Activated CD4-positive, alpha-beta T cell treated with anti-CD3 and anti-CD28 coated beads for 4 hours (primary cell): ENCODE measurements at places on chromosomes 13 and 19.

- DNase-seq = no peak
Observed at GRCh38 chr19:21559444-21559843, 54.0 kb downstream of the ZNF429 start.

GRCh38 chr13:50200569-50200968, 185.3 kb downstream of the KCNRG start:
- no peak for DNase-seq

DNA sequence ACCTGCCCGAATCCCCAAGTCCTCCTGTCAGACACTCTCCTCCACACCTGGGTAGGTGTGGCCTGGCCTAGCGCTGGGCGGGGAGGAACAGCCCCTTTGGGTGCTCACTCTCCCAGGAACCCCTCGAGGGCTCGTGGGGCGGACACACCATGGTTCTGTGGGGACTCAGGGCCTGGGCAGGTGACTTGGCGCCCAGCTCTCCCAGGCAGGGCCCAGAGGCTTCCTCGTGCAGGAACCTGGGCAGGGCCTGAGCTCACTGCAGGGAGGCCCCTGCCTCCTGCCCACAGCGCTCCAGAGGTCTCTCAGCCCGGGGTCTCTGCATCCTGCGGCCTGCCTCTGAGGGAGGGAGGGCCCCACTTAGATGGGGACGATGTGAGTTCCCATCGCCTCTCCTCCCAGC, 11.9 kb downstream of the LSM4 start:
- DNase-seq = no peak

DNA sequence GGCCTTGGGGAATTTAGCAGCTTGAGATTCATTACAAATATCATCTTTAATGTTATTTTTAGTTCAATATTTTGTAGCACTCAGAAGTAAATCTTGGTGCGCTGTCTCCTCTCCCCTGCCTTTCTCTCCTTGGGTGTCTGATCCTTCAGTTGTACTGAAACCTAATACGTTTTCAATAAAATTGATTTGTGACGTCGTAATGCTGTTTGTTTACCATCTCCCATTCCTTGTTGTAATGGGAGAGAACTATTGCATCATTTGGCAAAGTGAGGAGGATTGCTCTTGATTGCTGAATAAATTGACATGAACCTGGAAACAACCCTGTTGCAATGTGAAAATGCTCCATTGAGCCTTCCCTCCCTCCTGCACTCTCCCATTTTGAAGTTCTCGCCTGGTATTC, 43.2 kb upstream of the TSHZ3 start:
- DNase-seq = no peak

DNA sequence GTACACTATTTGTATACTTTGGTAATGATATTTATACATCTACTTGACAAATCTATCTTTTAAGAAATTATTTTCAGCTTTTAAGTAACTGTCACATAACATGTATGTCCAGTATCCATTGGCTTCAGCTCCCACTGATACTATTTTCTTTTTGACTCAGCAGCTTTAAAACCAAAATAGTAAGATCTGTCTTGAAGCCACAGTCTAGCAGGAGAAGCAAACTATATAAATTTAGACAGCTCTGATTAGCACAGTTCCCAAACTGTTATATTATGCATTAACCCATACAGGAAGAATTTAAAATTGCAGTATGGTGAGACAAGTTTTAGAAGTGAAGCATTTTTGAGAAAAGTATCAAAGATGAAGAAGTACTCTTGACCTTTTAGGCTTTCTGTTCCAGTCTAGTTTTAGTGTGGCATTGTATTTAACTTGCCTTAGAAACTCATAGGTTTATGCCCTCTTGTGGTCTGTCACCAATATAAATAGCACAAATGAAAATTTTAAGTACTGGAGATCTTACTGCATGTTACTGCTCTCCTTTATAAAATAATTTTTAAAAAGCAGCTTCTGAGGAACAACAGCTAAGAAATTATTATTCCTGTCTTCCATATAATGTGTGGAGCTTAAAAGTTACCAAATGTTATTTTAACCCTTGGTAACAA, 24.7 kb downstream of the URI1 start:
- no peak for DNase-seq

DNA sequence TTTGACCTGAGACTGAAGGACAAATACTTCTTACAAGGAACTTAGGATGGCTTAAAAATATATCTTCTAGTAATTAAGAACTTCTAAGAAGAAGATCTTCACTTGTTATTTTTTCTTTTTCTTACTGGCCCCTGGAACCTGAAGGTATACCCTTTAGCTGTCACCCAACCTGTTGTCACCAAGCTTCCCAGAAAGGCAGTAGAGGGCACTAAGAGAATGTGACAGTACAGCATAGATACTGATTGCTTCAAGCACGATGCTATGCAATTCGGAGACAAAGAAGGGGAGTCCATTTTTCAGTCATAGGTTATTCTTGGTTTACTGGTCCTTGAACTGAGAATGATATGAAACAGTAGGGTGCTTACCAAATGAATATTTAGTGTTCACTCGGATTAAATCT, 208.3 kb upstream of the PCDH9 start:
- DNase-seq = no peak

GRCh38 chr19:21483589-21484170, 21.7 kb upstream of the ZNF429 start:
- peak; percentile 58 for DNase-seq

- DNase-seq = no peak
Observed at GRCh38 chr19:33175886-33176669, 18.1 kb upstream of the LRP3 start.

GRCh38 chr13:23391752-23392151, 41.8 kb downstream of the SACS start:
- DNase-seq = no peak

GRCh38 chr19:48853483-48853882, 14.9 kb downstream of the PLEKHA4 start:
- DNase-seq = no peak

GRCh38 chr19:6473647-6474046, 7.9 kb downstream of the DENND1C start:
- no peak for DNase-seq

DNA sequence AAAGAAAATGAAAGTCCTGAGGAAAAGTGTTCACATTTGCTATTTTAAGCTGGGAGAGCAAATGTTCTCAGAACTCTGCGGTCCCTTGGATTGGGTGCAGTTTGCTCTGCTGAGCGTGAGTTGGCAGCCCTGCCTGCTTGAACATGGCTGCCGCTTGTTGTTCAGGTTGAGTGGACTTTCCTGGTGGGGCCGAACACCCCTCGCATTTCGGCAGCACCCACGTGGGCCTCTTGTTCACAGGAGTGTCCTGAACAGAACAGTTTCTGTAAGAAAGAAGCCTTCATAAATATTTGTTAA, 10.8 kb upstream of the RNF113B start:
- no peak for DNase-seq

GRCh38 chr19:1967087-1967608, 26.2 kb downstream of the CSNK1G2 start:
- no peak for DNase-seq

GRCh38 chr13:45092663-45093062, 27.6 kb upstream of the GTF2F2 start:
- DNase-seq = no peak

DNA sequence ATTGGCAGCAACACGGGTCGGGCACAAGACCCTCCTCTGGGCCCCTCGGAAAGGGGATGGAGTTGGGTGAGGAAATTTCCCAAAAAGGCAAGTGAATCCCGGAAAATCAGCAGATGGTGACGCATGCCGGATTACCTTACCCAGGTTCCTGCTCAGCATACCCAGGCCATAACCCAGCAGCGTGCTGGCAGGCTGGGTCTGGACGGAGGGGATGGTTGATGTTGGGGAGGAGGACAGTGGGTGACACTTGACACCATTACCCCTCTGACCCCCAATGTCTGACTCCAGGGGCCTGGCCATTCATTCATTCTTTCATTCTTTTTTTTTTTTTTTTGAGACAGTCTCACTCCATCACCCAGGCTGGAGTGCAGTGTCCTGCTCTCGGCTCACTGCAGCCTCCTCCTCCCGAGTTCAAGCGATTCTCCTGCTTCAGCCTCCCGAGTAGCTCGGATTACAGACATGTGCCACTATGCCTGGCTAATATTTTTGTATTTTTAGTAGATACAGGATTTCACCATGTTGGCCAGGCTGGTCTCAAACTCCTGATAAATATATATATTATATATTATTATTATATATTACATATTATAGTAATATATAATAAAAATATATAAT, 799 bp downstream of the PVR start:
- no peak for DNase-seq

DNA sequence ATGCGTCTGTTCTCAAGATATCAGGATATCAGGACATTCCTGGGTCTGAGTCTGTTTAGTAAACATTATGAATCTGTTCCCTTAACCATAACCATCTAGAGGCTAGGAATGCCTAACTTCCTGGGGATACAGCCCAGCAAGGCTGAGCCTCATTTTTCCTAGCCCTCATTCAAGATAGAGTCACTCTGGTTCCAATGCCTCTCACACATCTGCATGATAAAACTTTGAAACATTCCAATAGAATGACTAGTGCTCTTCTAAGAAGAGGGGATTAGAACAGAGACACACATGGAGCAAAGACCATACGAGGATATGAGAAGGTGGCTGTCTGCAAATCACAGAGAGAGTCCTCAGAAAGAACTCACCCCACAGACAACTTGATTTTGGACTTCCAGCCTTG, 20.6 kb upstream of the CABP5 start:
- no peak for DNase-seq

DNA sequence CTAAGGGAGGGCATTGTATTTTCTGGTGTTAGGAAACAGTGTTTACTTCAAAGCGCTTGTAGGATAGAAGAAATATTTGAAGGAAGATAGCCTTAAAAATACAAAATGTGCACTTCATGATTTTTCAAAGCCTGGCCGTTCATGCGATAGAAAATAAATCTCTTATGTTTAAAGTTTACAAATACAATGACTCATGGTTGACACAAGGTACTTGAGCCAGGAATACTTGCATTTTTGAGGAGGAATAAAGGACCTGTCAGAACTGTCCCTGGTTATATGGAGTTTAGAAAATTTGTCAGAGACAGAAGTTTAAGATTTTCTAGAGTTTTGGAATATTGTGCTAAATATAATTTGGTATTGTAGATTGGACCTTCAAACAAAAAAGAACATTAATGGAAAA, 1223.2 kb upstream of the SLC10A2 start:
- no peak for DNase-seq

DNA sequence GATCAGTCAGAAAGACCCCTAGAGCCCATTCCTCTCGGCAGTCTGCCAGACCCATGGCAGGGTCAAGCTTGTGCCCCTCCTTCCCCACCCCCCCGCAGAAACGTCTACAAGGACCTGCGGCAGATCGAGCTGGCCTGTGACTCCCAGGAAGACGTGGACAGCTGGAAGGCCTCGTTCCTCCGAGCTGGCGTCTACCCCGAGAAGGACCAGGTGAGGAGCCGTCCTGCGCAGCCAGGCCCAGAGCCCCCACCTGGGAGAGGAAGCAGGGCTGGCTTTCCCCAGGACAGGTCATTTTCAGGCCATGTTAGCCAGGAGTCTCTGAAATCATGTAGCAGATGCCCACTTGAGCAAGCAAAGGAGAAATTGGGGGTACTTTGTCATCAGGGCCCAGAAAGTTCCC, 12.3 kb downstream of the TMED1 start:
- DNase-seq = no peak

GRCh38 chr13:24228852-24229458, 68.4 kb downstream of the SPATA13 start:
- peak; percentile 23 for DNase-seq

DNA sequence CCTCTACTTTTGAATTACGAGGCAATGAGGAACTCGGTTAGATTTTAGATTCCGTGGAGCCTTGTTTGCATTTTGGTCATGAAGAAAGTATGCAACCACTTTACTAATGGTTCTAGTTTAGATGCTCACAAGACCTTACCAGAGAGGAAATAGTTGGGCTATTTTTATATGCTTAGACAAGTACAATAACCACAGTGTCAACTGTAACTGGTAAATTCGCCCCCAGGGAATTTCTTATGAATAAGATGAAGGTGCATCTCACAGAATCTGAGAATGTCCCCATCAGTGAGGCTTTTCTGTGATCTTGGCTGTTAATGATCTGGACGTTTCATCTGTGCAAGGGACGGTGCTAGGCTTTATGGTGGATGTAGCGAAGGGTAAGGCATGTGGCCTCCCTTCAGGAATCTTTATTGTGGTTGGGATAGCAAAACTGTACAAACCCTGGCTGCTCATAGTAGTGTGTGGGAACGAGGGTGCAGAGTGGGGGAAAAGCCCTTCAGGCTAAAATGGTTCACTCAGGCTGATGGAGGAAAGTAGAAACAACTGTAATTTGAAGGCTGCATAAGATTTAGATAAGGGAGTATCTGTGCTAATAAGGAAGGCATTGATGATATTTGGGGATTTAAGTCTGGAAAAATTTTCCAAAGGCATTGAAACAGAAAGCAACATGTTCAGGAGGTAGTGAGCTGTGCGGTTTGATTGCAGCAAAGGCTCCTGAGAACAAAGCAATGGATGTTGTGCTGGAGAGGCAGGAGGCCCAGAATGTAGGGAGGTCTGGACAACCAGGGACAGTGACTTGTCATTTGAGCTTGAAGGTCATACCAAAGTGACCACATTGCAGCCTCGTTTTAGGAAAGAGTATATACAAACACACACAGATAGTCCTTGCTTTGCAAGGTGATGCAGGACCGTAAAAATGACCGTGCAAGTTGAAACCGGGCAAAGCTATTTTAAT, 28.4 kb downstream of the UBAC2 start:
- DNase-seq = no peak

DNA sequence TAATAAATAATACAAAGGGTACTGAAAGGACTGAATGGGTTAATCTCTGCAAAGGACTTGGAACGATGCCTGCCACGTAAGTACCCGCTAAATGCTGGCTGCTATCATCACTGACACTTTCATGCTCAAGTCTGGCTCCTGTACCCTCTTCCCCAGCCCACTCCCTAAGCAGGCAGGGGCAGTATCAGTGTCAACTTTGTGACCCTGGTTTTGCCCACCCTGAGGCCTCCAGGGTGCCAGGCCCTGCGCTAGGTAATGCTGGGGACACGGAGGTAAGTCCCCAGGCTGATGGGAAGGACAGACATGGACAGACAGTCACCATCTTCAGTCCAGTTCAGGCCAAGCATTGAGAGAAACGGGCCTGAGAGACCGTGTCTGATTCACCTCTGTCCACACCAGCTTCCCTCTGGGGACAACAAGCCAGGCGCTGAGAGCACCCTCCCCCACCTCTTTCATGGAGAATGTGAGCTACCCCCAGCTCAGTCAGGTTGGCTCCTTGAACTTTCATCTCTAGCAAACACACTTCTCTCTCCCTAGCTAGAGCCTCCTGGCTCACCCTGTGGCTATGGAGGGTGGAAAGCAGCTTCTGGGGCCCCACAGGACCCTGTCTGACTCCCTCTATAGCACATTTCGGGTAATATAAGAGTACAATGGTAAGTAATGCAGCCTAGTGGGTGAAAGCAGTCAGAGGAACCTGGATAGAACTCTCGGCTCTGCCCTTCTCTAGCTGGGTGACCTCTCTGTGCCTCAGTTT, 800 bp downstream of the ETFB start:
- no peak for DNase-seq

DNA sequence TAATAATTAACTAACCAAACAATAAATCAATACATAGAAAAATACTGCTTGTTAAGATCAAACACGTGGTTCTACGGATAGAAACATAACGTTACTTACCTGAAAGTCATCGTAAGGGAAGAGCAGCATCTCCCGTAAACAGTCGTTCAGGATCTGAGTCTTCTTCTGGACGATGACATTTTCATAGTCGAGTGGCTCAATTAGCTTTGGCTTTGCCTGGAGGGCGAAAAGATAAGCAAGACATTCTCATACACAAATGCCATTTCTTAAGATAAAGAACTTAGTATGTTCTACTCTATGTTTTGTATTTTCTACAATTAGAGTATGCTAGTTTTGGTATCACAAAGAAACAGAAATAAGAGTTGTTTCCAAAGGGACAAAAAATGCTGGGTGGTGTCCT, 22.5 kb downstream of the DOCK9 start:
- DNase-seq = no peak

- no peak for DNase-seq
Observed at GRCh38 chr13:83377491-83377890, 504.8 kb downstream of the SLITRK1 start.
